ENCODE measurements at places on chromosomes 11 and 22. TPM values are rescaled to one million over a fixed set of nuclear protein-coding genes. Genes with fewer than 3 reads are reported as not detected.

DNA sequence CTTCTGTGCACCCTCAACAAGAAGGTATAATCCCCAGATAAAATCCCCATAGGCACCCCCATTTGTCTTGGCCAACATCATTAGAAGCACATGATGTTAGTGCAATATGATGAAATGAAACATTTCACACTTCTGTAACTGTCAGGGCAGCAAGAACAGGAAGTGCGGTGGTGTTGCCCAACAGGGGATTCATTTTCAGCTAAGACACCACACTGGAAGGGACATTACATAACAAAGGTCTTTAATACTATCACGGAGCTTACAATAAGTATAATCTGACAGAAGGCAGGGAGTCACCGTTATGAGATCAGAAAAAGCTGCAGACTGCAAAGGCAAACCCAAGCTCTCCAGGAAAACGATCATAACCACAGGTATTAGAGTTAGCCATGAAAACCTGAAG lies 2.0 kb downstream of the OR52W1 start:
- H3K4me3 ChIP-seq: no peak overlapping the region
- no peaks in the 10 kb centered on the region for H3K4me1 ChIP-seq
- H3K36me3 ChIP-seq: no peaks in the 10 kb centered on the region
- no peak for DNase-seq
- H3K27ac ChIP-seq: no peak overlapping the region

DNA sequence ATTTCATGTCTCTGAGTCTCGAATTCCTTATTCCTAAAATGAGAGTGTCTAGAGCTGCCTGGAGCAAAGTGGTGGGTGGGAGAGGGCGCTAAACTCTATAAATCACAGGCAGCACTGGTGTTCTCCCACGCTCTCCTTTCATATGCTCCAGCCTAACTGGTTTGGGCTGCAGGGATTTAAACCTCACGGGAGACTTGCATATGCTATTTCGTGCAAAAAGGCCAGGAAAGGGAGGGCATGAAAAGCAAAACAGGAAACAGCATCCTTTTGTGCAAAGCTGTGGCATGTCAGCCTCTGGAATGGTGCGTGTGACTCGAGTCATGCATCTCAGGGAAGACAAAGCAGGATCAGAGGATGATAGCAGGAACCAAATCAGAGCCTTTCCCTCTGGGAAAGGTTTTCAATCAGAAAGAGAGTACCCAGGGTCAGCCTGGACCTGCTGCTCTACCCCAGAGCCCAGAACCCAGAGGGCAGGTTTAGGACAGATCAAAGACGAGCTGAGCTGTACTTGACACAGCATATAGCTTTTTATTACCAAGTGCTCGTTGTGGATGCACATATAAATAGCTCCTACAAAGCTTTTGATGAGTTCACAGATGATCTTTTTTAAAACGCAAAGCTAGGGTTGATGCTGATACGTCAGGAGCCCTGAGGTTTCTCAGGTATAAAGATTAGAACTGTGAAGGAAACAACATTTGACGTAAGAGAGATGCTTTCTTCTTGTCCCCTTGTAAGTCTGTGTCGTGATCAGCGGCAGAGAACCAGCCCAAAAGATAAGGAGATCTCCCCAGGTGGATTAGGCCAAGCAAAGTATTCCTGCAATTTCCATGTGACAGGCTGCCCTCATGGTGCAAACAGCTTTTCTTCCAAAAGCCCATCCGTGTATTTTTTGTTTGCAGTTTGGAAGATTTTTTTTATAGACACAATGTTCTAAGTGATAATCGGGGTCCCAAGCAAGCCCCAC lies 46.2 kb upstream of the YWHAH start:
- DNase-seq: no peak
- H3K27ac ChIP-seq: no peak overlapping the region
- no peaks in the 10 kb centered on the region for H3K27me3 ChIP-seq
- H3K4me1 ChIP-seq: no peaks in the 10 kb centered on the region
- H3K36me3 ChIP-seq: peaks cover 13% of the 10 kb centered on the region

The CCDC15 gene
- total RNA-seq: 2.8 TPM

DNA sequence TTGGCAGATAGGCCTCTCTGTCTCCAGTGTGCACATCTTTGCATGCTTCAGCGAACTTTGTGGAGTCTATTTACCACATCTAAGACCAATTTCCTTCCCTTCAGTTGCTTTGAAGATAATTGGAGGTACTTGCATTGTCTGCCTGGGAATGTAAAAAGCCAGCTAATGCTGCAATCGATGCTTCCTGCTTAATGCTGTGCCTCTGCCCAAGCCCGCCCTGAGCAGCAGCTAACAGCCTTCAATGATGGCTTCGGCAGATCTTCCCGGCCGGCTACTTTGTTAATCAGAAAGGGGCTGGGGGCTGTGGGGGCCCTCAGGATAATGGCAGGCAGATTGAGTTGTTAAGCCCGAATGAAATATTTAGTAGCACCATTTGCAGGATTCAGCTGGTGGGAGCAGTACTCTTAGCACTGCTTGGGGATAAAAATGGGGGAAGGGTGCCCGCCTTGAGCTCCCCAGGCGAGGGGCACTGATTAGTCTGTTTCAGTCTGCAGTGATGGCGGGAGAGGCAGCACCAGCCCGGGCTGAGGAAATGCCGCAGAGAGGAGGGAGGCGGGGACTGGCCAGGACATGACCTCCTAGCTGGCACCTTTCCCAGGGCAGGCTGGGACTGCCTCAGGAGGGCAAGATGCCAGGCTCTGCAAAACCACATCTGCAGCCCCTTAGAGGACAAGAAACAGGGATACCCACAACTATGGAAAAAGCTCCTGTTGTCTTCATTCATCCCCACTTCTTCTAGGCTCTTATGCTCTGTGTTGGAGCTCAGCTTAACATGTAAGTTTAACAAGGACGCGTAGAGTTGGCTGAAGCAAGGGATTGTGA lies 460.0 kb downstream of the BUD13 start:
- DNase-seq: peak; percentile 90
- no peak overlapping the region for H3K4me3 ChIP-seq
- peaks cover 11% of the 10 kb centered on the region for H3K4me1 ChIP-seq
- H3K36me3 ChIP-seq: no peaks in the 10 kb centered on the region

- DNase-seq: no peak
- H3K4me3 ChIP-seq: no peak overlapping the region
- peaks cover 19% of the 10 kb centered on the region for H3K4me1 ChIP-seq
- no peaks in the 10 kb centered on the region for H3K27me3 ChIP-seq
Measured at GRCh38 chr22:24009227-24010017, 1.7 kb upstream of the CABIN1 start.

DNA sequence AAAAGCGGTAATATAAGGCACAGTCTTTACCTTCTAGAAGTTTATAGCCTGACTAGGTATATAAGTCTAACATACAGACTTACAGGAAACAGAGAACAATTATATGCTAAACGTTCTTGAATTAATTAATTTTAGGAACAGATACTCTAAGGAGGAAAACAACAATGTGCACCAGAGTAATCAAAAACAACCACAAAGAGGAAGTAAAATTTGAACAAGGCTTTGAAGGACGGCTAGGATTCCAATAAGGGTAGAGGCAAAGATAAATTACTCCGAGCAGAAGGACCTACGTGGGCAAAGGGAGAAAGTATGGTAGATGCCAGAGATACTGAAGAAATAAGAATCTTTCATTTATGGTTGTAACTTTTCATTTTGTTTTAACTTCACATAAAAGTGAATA lies 54.4 kb downstream of the ENTHD1 start:
- no peaks in the 10 kb centered on the region for H3K36me3 ChIP-seq
- H3K27me3 ChIP-seq: no peaks in the 10 kb centered on the region
- H3K4me1 ChIP-seq: no peaks in the 10 kb centered on the region

The CD248 gene
- 6.6 TPM for total RNA-seq

- H3K4me3 ChIP-seq: no peak overlapping the region
- peak; percentile 52 for DNase-seq
- peaks cover 44% of the 10 kb centered on the region for H3K4me1 ChIP-seq
- peaks cover 16% of the 10 kb centered on the region for H3K36me3 ChIP-seq
- peak overlapping the region; percentile 58 for H3K27ac ChIP-seq
- H3K27me3 ChIP-seq: no peaks in the 10 kb centered on the region
Measured at GRCh38 chr11:75577207-75577606, 15.2 kb downstream of the SERPINH1 start.

All from thyroid gland (tissue), 4 donors.